Chondrocyte (in vitro differentiated cells): ENCODE measurements at places on chromosomes 12 and 14.

DNA sequence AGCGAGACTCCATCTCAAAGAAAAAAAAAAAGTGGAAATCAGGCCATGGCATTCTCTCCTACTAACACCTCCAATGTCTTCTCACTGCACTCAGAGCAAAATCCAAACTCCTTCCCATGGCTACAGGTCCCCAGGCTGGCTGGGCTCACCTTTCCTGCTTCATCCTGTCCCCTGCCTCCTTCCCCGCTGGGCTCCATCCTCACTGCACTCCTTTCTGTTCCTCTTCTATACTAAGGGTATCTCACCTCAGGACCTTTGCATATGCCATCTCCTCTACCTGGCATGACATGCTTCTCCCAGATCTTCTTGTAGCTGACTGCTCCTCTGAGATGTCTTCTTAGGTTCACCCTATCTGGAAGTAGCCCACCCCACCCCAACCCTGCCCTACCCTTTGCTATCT, 111.1 kb downstream of the DPF3 start:
- no peak for DNase-seq

GRCh38 chr12:31866523-31866922, 92.7 kb upstream of the RESF1 start:
- DNase-seq = no peak

DNA sequence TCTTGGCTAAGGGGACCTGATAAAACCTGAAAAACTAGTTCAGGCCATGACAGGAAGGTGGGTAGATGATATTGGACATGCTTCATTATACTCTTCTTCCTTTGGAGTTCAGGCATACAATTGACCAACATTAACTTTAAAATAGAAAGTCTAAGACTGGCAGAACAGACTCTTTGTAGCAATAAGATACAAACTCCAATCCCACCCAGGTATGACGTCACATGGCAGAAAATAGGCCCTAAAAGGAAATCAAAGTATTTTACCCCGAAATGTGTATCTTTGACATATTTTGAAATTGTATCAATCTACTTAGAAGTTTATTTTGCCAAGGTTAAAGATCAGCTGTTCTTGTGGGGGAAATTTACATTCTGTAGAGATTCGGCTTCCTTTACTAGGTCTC, 198.1 kb upstream of the LRIG3 start:
- no peak for DNase-seq

GRCh38 chr12:28998662-28999120, 150.4 kb upstream of the FAR2 start:
- no peak for DNase-seq

- no peak for DNase-seq
Measured at GRCh38 chr14:89765346-89765745, 189.2 kb downstream of the EFCAB11 start.

- no peak for DNase-seq
Measured at GRCh38 chr12:26520869-26521268, 312.1 kb downstream of the ITPR2 start.
